ENCODE measurements at places on chromosomes 13 and 19. TPM values are rescaled to one million over a fixed set of nuclear protein-coding genes. Genes with fewer than 3 reads are reported as not detected.
A peak's percentile ranks its signal among the peaks of the same experiment; 100 is the strongest.

DNA sequence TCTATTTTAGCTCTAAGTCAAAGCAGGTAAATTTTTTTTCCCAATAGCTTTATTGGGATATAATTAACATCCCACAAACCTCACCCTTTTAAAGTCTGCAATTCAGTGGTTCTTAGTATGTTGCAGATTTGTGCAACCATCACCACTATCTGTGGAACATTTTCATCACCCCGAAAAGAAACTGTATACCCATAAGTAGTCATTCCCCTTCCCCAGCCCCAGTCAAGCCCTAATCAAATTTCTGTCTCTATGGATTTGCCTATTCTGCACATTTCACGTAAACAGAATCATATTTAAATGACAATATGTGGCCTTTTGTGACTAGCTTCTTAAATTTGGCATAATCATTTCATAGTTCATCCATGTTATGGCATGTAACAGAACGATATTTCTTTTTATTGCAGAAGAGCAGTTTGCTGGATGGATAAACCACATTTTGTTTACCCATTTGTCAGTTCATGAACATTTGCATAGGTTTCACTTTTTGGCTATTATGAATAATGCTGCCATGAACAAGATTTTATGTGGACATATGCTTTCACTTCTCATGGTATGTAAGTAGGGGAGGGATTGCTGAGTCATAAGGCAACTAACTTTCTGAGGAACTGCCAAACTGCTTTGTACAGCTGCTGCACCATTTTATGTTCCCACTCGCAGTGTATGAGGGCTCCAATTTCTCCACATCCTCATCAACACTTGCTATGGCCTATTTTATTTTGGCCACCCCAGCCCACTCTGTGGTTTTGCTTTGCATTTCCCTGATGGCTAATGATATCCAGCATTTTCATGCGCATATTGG, 10.9 kb downstream of the SLC46A3 start:
- H3K4me1 ChIP-seq, result no peaks in the 10 kb centered on the region
- H3K4me3 ChIP-seq, result no peak overlapping the region
- no peaks in the 10 kb centered on the region for H3K36me3 ChIP-seq
- H3K27me3 ChIP-seq, result no peaks in the 10 kb centered on the region
- no peak for DNase-seq

DNA sequence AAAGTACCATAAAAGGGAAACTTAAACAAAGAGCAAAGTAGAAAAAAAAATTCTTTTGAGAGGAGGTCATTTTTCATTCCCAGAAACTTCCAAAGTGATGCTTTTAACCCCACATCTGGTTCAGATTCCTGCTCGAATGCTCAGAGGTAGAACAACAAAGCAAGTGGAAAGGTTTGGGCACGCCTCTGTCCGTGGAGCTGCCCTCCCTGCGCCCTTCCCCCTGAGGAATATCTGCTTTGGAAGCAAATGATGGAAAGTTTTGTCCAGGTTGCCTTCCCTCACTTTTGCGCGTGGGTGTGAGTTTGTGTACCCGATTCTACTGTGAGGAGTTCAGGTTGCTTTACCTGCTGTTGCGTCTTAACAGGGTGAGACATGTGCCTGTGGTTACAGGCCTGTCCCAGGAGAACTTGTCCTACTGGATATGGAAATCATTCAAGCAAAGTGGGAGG, 110.2 kb downstream of the KLF5 start:
- no peak overlapping the region for H3K27ac ChIP-seq
- H3K4me3 ChIP-seq, result no peak overlapping the region
- H3K4me1 ChIP-seq, result no peaks in the 10 kb centered on the region
- no peaks in the 10 kb centered on the region for H3K36me3 ChIP-seq
- H3K27me3 ChIP-seq, result no peaks in the 10 kb centered on the region
- no peak for DNase-seq

GRCh38 chr13:52701728-52702465, 37.7 kb downstream of the CNMD start:
- no peak for DNase-seq
- H3K4me3 ChIP-seq, result no peak overlapping the region
- no peaks in the 10 kb centered on the region for H3K27me3 ChIP-seq

DNA sequence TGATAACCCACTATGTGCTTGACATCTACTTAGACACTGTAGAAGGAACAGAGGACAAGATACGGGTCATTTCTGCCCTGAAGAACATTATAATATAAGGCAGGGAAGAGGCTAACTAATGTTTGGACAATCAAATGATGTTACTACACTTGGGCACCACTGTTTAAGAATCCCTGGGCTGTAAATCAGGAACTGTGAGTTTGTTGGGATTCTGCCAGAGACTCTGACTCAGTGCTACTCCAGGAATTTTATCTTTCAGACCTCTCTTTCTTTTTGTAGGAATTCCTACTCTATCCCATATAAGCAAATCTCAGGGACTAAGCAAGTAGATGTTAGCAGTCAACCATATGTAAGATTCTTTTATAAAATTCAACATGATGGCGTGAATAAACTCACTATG, 3.1 kb upstream of the ZNF471 start:
- no peak for DNase-seq
- H3K36me3 ChIP-seq, result no peaks in the 10 kb centered on the region
- no peak overlapping the region for H3K4me3 ChIP-seq

DNA sequence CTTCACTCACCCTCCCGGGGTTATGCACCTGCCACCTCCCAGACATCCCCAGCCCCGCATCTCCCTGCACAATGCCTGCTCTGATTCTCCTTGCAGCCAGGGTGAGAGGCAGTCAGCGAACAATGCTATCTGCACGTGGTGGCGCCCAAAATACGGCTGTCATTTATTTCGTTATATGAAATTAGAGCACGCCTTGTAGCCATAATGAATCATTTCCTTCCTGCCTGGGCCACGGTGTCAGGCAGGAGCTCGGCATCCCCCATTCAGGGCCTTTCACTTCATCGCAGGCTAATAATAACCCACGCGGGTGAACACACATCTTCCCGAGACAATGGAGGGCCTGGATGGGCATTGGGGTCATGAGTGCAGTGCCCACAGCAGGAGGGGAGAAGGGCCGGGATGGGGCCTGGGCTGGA, 143.8 kb upstream of the ZNF507 start:
- H3K4me1 ChIP-seq, result no peaks in the 10 kb centered on the region
- H3K27me3 ChIP-seq, result no peaks in the 10 kb centered on the region
- H3K36me3 ChIP-seq, result no peaks in the 10 kb centered on the region
- H3K27ac ChIP-seq, result no peak overlapping the region
- H3K4me3 ChIP-seq, result no peak overlapping the region

DNA sequence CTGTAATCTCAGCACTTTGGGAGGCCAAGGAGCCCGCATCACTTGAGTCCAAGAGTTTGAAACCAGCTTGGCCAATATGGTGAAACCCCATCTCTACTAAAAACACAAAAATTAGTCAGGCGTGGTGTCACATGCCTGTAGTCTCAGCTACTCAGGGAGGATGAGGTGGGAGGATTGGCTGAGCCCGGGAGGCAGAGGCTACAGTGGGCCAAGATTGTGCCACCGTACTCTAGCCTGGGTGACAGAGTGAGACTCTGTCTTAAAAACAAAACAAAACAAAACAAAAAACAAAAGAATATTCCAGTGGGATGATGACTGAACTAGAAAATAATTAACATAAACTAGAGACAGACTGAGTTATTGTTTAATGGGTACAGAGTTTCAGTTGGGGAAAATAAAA, 81.7 kb upstream of the ABCC4 start:
- H3K27ac ChIP-seq, result no peak overlapping the region
- no peak overlapping the region for H3K4me3 ChIP-seq
- H3K27me3 ChIP-seq, result no peaks in the 10 kb centered on the region

DNA sequence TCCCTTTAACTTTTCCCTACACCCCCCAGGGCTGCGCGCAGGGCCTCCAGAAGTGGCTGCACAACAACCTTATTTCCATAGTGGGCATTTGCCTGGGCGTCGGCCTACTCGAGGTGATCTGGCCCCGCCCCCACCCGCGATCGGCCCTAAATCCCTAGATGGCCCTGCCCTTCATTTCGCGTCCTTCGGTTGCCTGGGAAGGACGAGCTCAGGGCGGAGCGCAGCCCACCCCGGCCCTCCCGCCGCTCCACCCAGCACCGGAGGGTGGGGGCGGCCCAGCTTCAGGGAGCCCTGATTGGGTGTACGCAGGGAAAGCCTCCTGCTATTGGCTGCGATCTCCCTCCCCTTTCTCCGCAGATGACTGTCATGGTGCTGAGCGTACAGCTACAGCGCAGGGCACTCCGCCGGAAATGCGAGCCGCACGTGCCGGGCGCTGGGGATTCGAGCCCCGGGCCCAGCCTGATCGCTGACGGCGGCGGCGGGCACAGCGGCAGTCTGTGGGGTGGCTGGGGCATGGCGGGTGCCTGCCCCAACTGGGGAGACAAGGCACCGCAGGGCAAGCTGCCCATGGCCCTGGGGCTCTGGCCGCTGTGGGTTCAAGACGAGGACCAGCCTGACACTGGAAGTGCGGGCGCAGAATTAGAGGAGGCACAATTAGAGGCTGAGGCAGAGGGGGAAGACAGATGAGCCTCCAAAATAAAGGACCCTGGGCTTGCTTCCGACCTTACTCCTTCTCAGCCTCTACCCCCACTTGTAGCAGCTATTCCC, 4.3 kb downstream of the CD37 start:
- peak; percentile 86 for DNase-seq
- peak overlapping the region; percentile 22 for H3K4me3 ChIP-seq
- peak overlapping the region; percentile 78 for H3K27ac ChIP-seq
- H3K27me3 ChIP-seq, result no peaks in the 10 kb centered on the region
- H3K36me3 ChIP-seq, result peaks cover 76% of the 10 kb centered on the region

GRCh38 chr13:113109151-113110047, 3.8 kb downstream of the F7 start:
- DNase-seq, result peak; percentile 65
- H3K4me3 ChIP-seq, result peak overlapping the region; percentile 45
- peaks cover 18% of the 10 kb centered on the region for H3K4me1 ChIP-seq
- H3K36me3 ChIP-seq, result no peaks in the 10 kb centered on the region
- no peak overlapping the region for H3K27ac ChIP-seq

DNA sequence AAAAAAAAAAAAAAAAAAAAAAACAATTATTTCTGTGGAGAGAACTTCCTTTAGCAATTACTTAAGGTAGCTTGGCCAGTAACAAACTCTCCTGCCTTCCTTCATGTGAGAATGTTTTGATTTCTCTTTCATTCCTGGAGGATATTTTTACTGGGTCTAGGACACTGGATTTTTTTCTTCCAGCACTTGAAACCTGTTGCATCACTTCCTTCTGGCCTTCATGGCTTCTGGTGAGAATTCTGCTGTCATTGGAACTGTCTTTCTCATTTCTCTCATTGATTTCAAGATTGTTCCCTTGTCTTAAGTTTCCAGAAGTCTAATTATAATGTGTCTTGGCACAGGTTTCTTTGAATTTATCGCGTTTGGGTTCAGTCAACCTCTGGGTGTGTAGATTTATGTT, 19.3 kb upstream of the RAB20 start:
- H3K4me3 ChIP-seq, result no peak overlapping the region
- no peak for DNase-seq
- no peak overlapping the region for H3K27ac ChIP-seq
- H3K36me3 ChIP-seq, result no peaks in the 10 kb centered on the region
- peaks cover 10% of the 10 kb centered on the region for H3K4me1 ChIP-seq

- H3K4me3 ChIP-seq, result peak overlapping the region; percentile 33
- H3K36me3 ChIP-seq, result peaks cover 3% of the 10 kb centered on the region
- no peak overlapping the region for H3K27ac ChIP-seq
- H3K27me3 ChIP-seq, result no peaks in the 10 kb centered on the region
- peak; percentile 75 for DNase-seq
Measured at GRCh38 chr19:46303691-46304397, 7.0 kb downstream of the HIF3A start.

DNA sequence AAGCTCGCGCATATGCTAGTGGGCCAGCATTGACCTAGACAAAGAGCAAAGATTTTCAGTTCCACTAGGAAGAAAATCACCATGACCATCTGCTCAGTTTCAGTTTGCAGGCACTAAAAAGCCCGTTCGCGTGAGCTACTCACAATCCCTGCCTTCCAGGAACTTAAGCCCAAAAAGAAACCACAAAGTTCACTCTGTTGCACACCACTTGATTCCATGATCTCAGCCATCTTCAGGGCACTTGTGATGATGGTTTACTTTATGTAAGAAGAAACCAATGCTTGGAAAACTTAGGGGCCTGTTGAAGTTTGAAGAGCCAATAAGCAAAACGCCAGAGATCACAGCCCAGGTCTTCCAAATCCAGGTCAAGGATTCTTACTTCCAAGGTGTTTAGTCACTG, 45.0 kb upstream of the SLC15A1 start:
- no peaks in the 10 kb centered on the region for H3K4me1 ChIP-seq
- H3K36me3 ChIP-seq, result peaks cover 83% of the 10 kb centered on the region
- no peak for DNase-seq
- no peak overlapping the region for H3K27ac ChIP-seq
- H3K27me3 ChIP-seq, result no peaks in the 10 kb centered on the region

DNA sequence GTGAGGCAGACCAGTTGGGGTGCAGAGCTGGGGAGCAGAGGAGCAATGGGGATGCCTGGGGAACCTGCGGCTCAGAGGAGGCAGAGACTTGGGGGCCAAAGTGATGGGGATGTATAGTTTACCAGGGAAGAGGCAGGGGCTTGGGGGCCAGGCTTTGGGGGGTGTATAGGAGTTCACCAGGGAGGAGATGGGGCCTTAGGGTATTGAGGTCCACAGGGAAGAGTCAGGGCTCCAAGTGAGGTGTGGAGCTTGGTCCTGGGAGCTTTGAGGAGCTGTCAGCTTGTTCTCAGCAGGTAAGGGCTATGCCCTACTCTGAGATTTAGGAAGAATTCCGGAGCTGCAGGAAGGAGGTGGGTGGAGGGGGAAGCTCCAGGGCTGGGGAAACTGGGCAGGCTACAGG, 10.8 kb downstream of the TNFAIP8L1 start:
- DNase-seq, result no peak
- H3K36me3 ChIP-seq, result peaks cover 51% of the 10 kb centered on the region
- H3K4me3 ChIP-seq, result no peak overlapping the region
- peaks cover 8% of the 10 kb centered on the region for H3K4me1 ChIP-seq
- H3K27ac ChIP-seq, result peak overlapping the region; percentile 63

DNA sequence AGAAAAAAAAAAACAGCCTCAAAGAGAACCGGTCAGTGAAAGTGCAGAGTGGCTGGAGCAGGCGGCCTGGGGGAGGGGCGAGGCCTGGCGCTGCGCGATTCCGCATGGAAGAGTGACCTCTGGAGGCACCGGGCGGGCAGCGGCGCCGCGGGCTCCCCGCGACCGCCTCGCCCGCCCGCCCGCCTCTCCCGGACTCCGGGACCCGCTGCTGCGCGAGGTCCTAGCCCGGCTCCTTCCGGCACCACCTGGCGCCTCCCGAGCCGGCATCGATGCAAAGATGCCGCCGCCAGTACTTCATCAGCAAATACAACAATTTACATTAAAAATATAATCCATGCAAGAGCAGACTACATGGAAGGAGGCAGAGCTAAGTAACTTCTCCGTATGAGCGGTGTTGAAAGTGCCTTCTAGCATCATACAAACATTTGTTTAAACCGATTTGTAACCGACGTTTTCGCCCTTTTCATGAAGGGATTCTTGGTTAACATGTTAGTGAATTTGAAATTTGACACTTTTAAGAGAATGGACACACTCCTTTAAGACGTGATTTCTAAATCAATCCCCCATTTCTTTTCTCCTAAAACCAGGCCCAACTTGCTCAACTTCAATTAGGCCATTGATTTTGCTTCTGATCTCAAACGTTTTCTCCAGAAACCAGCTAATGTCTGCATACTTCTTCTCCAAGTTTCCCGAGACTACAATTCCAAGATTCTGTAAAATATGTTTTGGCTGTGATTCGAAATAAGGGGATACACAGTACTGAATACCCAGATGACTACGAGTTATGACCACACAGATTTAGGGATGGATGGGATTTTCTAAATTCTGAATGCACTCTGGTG, 2.1 kb downstream of the EFNB2 start:
- H3K4me3 ChIP-seq, result peak overlapping the region; percentile 64
- H3K4me1 ChIP-seq, result peaks cover 48% of the 10 kb centered on the region
- H3K36me3 ChIP-seq, result no peaks in the 10 kb centered on the region
- peaks cover 46% of the 10 kb centered on the region for H3K27me3 ChIP-seq

Gene PTOV1
- 69.6 TPM for total RNA-seq

Gene ZNF708
- total RNA-seq, result 22.9 TPM

Gene CEACAM4
- 19.0 TPM for total RNA-seq

Gene SH2D3A
- 13.7 TPM for total RNA-seq

Gene EXOC3L2
- 16.4 TPM for total RNA-seq

Gene ONECUT3
- total RNA-seq, result not detected
